SK-N-DZ (cell line): ENCODE measurements at places on chromosomes 6 and 20.

- peak; percentile 52 for DNase-seq
These were observed 28.2 kb downstream of the TBC1D32 start for GRCh38 chr6:121305957-121306607.

GRCh38 chr6:4163408-4164116 lies 28.2 kb upstream of the ECI2 start:
- no peak for DNase-seq

GRCh38 chr20:47274401-47275108 lies 81.9 kb downstream of the ZMYND8 start:
- DNase-seq = no peak

DNA sequence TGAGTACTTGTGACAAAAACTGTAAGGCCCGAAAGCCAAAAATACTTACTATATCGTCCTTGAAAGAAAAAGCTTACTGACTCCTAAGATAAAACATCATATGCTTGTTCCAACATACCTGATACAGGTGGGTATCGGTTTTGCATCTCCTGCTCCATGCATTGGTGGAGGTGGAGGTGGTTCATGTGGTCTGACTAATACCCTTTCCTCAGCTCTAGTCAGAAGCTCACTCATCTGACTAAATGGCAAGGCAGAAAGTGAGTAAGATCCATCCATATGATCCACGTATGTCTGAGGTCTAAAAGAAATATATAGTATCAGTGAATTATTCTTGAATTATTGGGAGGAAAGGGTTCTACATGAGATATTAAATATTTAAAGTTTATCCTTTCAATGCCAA lies 76.2 kb downstream of the WASF1 start:
- no peak for DNase-seq

GRCh38 chr6:134317471-134318131 lies at the start of gene SGK1:
TSS of gene SGK1 (minus strand) at chr6:134318112. CDS start at chr6:134317460, 652 bp downstream.
- no peak for DNase-seq

GRCh38 chr6:163392533-163392932 lies 22.0 kb upstream of the QKI start:
- no peak for DNase-seq

DNA sequence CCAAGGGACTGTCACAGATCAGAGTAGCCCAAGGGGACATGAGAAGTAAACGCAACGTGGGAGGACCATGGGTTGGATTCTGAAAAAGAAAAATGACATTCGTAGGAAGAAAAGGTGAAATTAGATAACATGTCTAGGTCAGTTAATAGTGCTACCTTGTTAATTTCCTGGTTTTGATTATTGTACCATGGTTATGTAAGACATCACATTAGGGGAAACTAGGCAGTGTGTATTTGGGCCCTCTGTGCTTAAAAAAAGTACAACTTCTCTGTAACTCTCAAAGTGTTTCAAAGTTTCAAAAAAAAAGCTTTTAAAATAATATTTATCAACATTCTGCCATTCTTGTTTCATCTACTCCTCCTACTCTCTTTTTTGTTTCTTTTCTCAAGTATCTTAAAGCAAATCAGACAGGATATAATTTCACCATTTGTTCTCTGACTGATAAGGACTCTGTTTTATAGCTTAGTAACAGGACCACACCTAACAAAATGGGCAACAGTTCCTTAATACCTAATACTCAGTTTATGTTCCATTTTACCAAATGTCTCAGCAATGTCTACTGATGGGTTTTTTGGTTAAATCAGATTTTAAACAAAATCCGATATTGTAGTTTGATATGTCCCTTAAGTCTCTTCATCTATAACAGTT lies 97.1 kb upstream of the PLCB4 start:
- DNase-seq = no peak

DNA sequence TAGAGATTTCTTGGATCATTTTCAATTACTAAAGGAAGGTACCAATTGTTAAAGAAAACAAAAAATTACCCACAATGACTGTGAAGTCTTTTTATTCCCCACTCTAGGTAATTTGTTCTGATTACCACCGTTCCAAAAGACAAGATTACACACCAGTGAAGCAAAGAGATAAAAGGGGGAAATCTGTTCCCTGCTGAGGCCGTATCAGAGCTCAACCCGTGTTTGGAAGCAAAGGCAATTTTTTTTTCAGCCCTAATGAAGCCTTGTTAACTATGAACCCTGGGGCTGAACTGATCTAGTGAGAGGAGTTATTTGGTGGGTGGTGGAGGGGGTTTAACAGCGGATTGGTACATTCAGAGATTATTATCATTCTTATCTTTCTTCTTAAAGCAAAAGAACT lies 128.5 kb downstream of the ALDH8A1 start:
- DNase-seq = no peak

DNA sequence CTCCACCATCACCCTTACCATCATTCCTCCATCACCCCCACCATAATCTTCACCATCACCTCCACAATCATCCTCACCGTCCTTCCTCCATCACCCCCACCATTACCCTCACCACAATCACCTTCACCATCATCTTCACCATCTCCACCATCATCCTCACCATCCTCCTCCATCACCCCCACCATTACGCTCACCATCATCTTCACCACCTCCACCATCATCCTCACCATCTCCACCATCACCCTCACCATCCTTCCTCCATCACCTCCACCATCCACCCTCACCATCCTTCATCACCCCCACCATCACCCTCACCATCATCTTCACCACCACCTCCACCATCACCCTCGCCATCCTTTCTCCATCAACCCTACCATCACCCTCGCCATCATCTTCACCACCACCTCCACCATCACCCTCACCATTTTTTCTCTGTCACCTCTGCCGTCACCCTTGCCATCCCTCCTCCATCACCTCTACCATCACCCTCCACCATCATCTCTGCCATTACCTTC lies 33.1 kb upstream of the MPC1 start:
- DNase-seq = no peak

- DNase-seq = no peak
These were observed 24.9 kb upstream of the IER3 start for GRCh38 chr6:30769088-30769852.

DNA sequence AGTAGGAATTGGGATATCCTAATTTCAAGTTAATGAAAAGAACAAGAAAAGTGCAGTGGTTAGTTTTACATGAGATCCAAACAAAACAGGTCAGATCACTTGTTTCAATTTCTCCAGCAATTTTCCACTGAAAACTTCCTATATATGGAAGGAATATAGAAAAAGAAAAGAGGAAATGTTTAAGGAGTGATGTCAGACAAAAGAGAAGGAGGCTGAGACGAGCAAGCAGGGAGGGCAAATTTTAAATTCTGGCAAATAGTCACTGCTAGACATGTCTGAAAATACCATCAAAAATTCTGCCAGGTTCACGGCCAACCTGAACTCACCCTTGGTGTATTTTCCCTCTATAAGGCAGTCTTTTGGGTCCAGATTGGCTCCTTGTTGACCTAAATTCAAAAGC lies 9.5 kb upstream of the NUP153 start:
- DNase-seq = no peak

- no peak for DNase-seq
These were observed 68.2 kb upstream of the XRN2 start for GRCh38 chr20:21234806-21235483.

GRCh38 chr20:13245250-13245723 lies 24.2 kb downstream of the ISM1 start:
- DNase-seq = no peak

GRCh38 chr20:43985608-43986316 lies 71.1 kb downstream of the TOX2 start:
- no peak for DNase-seq

DNA sequence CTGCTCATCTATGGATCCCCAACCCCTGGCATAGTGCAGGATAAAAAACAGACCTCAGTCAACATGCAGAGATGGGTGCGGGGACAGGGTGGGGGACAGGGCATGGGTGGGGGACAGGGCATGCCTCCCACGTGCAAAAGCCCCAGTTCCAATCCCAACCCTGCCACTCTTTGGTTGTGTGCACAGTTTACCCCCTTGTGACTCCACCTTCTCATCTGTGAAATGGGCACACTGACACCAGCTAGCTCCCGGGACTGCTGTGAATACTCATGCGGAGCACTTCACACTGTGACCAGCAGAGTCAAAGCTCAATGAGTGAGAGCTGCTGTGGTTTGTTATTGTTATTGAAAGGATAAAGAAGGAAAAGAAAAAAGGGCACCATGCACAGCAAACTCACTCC lies 69.3 kb downstream of the NFATC2 start:
- DNase-seq = no peak

- no peak for DNase-seq
These were observed 21.9 kb downstream of the UST start for GRCh38 chr6:148768646-148769270.

- DNase-seq = no peak
These were observed 146.1 kb downstream of the TTLL2 start for GRCh38 chr6:167470836-167471547.

GRCh38 chr6:55953335-55953734 lies 77.9 kb upstream of the BMP5 start:
- peak; percentile 12 for DNase-seq

DNA sequence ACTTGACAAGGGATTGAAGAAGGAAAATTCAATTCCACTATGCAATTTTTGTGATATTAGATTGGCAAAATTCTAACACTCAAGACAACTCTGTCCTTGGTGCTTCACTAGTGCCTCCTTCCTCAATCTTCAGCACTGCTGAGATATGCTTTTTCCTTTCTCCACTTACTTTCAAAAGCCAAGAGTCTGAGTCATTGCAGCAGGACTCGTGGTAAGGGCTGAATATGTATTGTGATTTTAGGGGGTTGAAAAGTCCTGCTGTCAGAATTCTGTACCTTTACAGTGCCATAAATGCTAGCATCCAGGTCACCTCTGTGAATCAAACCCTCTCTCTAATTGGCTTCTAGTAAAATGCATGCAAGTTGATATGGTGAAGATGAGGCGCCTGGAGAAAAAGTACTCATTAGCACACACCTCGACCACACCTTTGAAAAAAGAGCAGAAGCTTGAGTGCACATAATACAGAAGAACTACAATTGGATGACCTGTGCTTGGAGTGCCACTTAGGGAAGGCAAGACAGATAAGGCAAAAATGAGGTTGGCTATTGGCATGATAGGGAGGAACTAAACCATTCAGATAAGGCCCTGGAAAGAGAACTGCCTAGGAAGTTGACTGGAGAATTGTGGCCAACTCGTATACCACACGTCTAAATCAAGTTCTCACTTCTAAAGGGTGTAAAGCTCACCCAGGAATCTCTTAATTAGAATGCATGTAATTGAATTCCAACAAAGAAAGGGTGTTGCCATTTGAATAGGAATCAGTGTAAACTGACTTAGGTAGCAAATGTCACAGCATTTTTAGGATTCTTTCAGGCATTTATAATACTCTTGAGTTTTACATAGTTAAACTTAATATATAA lies 43.6 kb upstream of the FAM83B start:
- DNase-seq = no peak

- no peak for DNase-seq
These were observed 314.7 kb downstream of the PAX1 start for GRCh38 chr20:22020201-22020600.

DNA sequence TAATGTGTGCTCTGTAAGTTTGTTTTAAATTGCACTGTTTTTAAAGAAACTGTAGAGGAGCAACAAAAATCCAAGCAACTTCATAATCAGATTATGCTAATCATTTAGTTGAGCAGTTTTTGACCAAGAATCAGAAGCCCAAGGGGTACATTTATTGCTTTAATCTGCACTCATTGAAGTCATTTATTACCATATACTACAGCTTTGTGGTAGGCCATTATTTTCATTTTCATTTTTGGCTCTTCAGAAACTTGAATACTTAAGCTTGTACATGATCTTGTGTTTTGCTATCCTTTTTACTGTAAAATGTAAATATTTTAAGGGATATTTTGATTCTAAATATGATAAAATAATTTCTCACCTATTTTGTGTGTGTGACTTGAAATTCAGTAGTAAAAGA lies 78.5 kb downstream of the PHF3 start:
- no peak for DNase-seq

- no peak for DNase-seq
These were observed 738.1 kb downstream of the QKI start for GRCh38 chr6:164152611-164153010.

GRCh38 chr6:45658958-45659357 lies 281.2 kb upstream of the SUPT3H start:
- no peak for DNase-seq

GRCh38 chr6:139082370-139082769 lies 52.5 kb upstream of the HECA start:
- DNase-seq = no peak

DNA sequence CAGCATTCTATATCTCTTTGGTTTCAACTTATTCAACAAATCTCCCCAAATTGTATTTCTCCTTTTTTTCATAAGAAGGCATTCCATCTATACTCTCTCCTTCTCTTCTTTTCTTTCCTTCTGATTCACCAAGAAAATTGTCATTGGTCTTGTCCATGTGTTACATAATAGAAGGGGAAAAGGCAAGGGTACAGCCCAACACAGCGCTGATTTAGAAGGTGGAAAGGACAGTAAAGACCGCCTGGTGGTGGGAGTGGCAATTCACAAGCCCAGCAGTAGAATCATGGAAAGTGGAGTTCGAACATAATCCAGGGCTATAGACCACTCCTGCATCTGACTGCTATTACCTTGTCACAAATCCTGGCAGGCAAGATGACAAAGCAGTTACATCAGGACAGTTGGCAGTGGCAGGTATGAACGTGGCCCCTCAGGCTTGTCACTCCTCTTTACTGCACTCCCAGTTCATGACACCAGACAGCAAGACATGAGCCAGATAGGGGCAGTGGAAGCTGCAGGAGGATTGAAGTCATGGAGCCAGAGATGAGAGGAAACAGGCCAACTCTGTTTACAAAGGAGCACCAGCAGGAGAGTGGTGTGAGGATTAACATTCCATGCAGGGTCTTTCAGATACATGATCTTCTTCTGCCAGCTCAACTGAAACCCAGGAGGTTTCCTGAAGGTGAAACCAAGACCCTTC lies 2.1 kb upstream of the TNFAIP3 start:
- DNase-seq = no peak

- DNase-seq = no peak
These were observed 21.2 kb downstream of the FRMD1 start for GRCh38 chr6:168057836-168058235.

- DNase-seq = no peak
These were observed 23.8 kb downstream of the PRSS35 start for GRCh38 chr6:83536034-83536646.

- no peak for DNase-seq
These were observed 17.4 kb upstream of the TRAM2 start for GRCh38 chr6:52594221-52594620.

DNA sequence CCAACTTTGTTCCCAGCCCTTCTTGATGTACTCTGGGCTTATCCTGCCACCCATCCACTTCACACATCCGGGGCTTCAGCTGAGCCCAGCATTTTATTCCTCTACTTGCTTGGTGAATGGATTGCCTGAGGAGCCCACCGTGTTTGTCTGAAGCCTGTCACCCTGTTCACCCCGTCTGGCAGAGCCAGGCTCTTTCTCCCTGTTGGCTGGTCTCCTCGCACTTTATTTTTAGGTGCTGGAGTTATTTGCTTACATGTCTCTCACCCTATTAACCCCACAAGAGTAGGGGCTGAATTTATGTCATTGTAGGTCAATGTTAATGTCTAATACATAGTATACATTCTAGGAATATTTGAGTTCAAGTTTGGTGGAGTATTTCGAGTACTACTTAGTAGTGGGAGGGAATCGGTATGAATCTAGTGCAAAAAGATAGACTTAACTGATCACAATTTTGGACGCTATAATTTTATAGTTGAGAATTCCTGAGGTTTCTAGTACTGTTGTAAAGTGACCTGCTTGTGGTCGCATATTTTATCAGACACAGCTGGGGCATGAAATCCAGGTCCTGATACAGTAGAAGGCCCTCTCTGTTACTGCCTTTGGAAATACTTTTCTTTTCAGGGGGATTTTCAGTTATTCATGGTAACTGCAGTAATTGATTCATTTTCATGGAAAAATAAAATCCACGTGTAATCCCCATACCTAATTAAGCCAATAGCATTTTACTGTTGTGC lies 10.8 kb downstream of the JARID2 start:
- no peak for DNase-seq

GRCh38 chr6:33731035-33731434 lies 15.7 kb downstream of the IP6K3 start:
- DNase-seq = no peak
